ENCODE measurements at places on chromosomes 16 and 17.

- no peak for DNase-seq
These were observed 805.3 kb upstream of the SOX9 start for GRCh38 chr17:71315568-71315967.

GRCh38 chr16:85528528-85529387 lies 84.4 kb upstream of the GSE1 start:
- no peak for DNase-seq

DNA sequence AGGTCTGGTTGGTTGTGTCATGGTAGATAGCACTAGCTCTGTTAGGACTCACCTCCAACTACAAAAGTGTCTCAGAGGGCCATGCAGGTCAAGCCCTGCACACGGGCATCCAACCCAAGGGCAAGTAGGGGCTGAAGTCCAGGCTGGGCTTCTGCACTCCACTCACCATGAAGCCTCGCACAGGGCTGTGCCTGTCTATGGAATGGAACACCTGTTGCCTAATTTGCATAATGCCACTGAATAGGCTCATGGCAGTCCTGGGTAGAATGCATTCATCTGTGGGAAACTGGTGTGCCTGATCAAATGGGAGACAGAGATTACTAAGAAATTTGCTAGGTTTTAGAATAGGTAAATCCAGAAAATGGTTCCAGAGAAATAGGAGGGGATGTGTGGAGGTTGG lies 8.0 kb upstream of the AKAP1 start:
- DNase-seq, result no peak

DNA sequence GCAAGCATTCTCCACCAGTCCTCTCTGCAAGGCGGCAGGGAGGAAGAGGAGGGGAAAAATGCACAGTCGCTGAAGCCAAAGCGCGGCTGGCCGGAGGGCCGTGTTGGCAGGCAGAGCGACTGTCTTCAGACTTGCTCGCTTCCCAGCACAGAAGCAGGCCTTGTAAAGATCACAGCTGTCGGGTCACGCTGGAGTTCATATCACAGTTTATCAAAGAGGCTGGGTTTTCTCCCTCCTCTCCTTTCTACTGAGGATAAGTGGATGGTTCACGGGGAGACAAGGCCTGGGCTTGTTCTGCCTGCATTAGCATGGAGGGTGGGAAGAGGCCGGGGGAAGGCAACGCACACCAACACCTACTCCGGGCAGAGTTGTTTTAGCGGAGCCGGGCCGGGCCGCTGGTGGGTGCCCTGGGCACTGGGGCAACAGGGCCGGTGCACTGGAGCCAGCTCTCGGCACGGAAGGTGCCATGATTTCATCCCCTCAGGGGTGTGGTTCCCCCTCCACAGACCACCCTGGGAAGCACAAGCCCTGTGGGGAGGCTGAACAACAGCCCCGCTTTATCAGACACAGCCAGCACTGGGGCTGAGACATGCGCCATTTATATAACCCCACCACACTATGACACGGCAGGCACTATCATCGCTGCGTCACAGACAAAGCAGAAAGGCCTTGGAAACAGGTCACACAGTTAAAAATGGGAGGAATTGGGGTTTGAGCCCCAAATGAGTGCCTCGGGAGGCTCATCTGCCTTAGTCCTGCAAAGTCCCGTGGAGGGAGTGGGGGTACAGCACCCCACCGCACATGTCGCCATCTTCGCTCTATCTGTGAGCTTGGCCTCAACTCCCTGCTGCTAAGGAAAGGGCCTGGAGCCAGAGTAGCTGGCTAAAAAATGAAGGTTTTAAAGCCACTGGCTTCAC lies 40.3 kb upstream of the MTSS2 start:
- no peak for DNase-seq

DNA sequence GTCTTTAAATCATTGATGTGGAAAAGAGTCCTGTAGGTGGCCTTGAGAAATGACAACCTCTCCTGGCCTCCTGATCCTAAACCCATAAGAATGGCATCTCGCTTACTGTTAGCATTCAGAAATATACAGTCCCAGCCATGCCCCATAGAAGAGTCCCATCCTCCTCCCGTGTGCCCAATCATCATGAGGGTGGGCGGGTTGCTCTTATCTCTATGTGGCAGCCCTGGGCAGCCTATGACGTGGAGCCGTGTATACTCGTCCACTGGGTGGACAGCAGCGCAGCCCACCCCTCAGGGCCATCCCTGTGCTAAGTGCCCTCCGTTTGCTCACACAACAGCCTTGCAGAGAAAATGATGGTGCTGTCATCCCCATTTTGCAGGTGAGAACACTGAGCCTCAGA lies 105.3 kb downstream of the AMFR start:
- no peak for DNase-seq

- DNase-seq, result no peak
These were observed 20.0 kb upstream of the WFIKKN1 start for GRCh38 chr16:610513-611381.

DNA sequence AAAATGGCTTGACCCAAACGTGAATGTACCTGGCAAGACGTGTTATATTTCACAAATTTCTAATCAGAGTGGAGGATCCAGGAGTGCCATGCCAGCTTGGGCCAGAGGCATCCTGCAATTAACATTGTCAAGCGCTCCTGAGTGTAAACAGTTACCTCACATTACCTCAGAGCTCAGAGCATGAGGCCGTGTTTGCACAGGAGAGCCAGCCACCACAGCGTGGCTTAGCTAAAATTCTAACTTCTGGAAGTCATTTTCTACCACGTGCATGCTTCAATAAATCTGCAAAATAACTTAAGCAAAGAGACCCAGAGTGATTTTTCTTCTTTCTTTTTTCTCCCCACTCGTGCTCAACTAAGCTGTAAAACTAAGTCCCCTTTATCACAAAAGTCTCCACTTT lies 769.0 kb downstream of the KCNJ2 start:
- DNase-seq, result no peak

- DNase-seq, result no peak
These were observed 6.5 kb upstream of the CACNA1H start for GRCh38 chr16:1146409-1146808.

- DNase-seq, result no peak
These were observed 113.0 kb upstream of the METRNL start for GRCh38 chr17:82966415-82966814.

DNA sequence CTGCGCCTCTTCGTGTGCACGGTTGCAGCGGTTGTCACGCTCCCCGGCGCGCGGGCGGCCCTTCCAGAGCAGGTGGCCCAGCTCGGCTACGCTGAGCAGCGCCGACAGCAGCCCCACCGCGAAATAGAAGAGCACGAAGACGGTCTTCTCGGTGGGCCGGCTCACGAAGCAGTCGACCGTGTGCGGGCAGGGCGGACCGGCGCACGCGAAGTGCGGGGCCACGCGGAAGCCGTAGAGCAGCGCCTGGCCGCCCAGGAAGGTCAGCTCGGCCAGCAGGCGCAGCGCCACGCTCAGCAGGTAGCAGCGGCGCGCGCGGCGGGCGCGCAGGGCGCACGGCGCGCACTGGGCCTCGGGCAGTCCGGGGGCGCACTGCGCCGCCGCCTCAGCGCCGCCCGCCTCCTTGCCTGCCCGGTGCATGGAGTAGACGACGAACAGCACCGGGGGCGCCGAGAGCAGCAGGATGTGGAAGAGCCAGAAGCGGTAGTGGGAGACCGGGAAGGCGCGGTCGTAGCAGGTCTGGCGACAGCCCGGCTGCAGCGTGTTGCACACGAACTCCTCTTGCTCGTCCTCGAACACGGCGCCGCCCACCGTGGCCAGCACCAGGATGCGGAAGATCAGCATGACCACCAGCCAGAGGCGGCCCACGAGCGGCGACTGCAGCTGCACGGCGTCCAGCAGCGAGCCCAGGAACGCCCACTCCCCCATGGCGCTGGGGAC lies 1.3 kb downstream of the GJD3 start:
- no peak for DNase-seq

GRCh38 chr17:50556803-50557202 lies 3.7 kb upstream of the CACNA1G start:
- DNase-seq, result no peak

- DNase-seq, result no peak
These were observed 17.7 kb downstream of the CCL17 start for GRCh38 chr16:57422026-57422944.

GRCh38 chr17:73719588-73720071 lies 75.4 kb upstream of the SDK2 start:
- no peak for DNase-seq

DNA sequence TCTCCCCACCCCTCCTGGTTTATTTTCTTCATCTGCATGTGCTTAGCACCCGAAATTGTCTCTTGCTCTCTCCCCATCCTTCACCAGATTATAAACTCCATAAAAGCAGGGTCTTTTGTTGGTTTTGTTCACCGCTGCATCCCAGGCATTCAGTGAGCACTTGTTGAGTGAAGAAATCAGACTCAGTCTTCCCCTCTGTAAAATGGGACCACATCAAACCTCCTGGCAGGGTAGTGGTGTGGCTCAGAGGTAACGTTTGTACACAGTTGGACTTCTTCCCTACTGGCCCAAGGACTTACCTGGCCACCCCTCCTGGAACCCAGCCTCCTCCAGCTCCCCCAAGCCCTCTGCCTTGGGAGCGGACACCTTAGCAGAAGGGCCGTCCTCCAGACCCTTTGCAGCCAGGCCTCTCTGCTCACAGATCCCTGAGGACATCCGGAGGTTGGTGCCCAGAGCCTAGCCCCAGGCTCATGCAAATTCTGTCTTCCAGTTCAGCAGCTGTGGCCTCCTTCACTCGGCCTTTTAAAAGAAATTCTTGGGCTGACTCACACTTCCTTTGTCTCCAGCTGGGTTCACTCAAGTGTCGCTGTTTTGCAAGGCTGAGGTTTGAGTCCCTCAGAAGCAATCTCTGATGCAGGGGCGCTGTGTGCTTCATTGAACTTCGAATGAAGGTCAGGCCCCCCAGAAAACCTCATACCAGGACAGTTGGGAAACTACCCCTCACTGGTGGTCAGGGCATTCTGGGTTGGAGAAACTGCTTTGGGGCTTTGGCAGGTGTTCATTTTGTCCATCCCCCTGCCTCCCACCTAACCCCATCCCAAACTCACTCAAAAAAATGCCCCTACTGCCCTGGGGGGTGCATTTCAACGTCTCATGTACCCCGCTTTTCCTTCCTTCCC lies 16.8 kb upstream of the RMI2 start:
- peak; percentile 76 for DNase-seq

DNA sequence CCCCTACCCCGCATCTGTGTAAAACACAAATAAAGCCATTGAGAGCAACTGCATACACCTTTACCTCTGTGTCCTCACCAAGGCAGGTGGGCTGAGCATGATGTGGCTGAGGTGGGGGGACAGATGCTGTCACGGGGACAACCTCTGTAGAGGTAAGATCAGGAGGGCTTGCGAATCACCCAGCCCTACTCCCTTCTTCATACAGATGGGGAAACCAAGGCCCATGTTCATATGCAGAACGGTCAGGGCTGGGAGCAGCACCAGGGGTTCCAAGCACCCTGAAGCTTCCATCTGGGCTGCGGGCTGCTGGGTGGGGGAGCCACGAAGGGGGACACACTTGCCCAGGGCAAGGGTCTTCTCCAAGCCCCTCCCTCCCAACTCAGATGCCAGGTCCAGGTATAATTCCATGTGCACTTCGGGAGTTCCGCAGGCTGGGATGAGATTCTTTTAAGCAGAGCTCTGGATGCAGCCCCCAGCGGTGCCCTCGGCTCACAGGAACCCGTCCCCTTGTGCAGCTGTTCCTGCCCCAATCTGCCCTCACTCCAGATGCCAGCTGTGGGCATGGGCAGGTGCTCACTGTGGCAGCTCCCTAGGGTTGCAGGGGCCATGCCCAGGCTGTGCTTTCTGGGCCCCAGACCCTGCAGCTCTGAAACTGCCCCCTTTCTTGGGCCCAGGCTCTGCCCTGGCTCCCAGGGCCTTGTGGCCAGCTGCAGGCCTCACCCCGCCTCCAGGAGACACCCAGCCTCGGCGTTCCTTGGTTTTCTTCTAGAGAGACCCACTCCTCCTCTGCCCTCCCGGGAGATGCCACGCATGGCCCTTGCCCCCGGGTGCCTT lies 9.6 kb downstream of the CTRB1 start:
- DNase-seq, result no peak

DNA sequence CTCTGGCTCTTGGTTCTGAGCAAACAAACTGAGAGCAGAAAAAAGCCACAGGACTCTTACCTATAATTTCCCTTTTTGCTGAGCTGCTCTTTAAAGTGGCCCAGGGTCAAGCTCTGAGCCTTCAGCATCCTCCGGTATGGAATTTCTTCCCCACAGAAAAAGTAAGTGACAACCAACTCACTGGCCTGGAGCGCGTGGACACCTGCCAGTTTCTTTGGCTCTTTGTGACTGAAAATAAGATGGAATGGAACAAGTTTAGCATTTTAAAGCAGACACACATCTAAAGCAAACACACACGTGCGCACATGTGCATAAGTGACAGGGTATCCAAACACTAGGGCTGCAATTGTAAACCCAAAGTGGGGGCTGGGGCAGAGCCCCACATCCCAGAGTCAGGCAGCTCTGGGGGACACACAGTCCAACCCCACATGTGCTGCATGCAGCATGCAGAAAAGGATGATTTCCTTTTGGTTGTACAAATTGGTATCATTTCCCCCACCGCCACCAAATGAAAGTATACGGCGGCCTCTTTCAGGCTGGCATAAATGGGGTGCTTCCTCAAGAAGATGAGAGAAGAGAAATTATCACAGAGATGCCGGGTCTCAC lies 27.5 kb downstream of the AXIN2 start:
- no peak for DNase-seq

DNA sequence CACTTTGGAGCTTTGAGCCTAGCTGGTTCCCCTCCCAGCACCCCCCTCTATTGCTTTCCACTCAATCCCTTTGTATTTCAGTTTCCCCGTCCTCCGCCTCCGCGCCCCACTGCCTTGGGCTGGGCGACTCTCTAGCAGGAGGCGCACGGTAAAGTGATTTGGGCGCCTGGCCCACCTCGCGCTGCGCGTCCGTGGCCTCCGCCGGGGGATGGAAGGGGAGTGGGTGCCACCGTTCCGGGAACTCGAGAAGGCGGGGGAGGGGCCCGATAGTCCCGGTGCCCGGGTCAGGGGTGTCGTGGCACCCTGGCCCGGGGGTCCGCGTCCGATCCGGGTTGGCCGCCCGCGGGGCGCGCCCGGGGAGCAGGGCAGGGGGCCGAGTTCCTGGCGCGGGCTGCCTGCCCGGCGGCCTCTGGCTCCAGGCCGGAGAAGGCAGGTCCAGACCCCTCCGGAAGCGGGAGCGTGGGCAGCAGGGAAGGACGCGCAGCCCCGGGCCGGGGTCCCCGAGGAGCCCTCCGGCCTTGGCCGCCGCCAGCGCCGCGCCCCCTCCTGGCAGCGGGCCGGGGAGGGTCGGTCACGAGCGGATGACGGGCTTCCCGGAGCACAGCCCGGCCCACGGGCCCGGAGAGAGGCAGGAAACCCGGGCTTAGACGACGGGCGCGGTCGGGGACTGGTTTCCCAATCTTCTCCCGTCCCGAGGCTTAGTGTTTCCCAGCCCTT lies 15.8 kb downstream of the MEOX1 start:
- DNase-seq, result no peak

DNA sequence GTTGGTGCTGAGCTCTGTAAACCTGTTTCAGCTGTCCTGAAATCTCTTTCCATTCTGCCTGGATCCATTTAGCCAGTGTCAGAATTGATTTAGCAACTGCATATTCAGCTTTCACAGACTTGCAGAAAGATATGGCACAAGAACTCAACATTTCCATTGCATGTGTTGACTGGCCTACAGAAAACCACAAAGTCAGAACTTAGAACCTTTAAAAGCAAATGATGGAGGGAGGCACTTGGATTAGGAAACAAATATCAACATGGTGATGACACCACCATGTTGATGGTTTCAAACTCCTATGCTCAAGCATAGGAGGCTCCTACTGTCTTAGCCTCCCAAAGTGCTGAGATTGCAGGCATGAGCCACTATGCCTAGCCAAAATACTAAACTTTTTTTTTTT lies 52.3 kb upstream of the ARL6IP1 start:
- no peak for DNase-seq
